GM23338 (cell line): ENCODE measurements at places on chromosomes 4 and X.
A peak's percentile ranks its signal among the peaks of the same experiment; 100 is the strongest.

DNA sequence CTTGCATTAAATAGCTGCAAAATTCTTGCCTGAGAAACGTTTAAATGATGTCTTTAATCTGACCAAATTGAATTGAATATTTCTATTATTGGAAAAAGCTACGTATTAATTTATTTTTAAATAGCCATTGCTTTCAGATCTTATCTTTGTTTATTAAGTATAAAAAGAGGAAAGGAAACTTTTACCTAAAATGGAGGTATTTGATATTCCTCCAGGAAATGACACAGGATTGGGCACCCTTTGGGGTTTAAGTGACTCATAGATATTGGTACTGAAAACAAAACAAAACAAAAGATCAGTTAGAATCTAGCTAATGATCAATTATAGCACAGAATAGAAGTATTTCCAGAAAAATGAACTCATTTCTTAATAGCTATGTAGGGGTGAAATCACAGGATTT is 34.1 kb downstream of the PLS3 start:
- no peak for DNase-seq

GRCh38 chr4:52910115-52910514 is 48.0 kb downstream of the RASL11B start:
- DNase-seq = peak; percentile 25

- DNase-seq = no peak
Observed at GRCh38 chrX:51435101-51435500, 61.3 kb downstream of the NUDT11 start.

GRCh38 chrX:16654093-16654492 is 4.1 kb downstream of the S100G start:
- no peak for DNase-seq

GRCh38 chr4:173264684-173265185 is 69.4 kb downstream of the HMGB2 start:
- peak; percentile 31 for DNase-seq

DNA sequence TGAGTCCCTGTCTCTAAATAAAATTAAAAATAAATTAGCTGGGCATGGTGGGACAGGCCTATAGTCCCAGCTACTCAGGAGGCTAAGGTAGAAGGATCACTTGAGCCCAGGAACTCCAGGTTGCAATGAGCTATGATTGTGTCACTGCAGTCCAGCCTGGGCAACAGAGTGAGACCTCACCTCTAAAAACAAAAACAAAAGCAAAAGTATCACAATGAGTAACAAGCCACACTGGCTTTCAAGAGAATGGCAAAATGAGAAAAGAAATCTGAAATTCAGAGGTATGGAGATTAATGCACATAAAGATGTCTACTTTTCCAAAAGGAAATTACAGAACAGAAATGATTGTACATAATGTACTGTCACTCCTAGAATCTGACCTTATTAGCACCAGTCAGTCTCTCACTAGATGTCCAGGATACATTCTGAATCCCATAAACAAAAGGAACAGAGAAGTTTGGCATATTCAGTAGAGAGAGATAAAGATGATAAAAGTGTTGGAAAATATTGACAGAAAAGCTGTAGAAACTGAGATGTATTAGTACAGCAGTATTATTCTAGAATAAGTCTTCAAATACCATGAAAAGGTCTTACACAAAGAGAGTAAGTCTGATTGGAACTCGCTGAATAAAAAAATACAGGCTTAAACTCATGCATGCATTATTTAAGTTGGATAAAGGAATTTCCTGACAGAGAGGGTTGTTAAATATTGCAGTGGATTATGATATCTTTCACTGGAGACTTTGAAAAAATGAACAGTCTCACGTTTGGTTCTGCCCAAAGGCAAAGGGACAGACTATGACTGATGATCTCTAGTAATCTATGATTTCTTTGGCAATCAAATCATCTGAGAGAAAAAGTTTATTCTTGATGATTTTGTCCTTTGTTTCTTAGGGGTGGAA is 102.5 kb downstream of the SH3RF1 start:
- no peak for DNase-seq

DNA sequence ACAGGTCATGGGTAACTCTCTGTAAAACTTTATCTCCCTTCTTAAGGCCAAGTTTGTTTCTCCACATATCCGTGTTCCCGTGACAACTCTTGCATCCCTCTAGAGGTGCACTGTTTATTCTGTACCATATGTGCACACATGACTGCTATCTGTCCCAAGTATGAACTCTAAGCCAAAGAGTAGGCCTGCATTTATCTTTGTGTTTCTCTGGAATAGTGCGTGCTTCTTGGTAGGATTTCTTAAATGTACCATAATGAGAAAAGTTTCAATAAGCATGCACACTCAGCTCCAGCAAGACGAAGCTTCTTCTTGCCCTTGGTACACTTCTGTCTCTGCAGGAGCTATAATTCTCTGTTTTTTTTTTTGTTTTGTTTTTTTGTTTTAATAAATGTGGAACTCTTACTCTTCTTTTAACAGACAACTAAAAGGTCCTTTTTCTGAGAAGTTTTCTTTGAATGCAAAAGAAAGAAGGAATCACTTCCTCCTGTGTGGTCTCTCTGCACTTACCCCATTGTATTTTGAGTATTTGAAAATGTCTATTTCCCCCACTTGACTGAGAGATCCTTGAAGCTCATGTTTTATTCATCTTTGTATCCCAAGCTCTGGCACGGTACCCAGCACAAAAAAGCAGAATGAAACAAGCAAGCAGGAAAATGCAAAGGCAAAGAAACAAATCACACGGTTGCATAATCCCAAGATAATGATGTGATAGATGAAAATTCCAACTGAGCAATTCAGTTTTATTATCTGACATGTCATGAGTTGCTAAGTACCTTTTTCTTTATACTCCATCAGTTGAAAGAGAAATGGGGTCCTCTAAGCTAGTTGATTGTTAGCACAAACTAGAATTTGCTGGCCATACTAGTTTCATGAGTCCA is 521.9 kb upstream of the BOD1L1 start:
- DNase-seq = no peak

- peak; percentile 67 for DNase-seq
Observed at GRCh38 chr4:154490234-154490582, 1.4 kb downstream of the DCHS2 start.

DNA sequence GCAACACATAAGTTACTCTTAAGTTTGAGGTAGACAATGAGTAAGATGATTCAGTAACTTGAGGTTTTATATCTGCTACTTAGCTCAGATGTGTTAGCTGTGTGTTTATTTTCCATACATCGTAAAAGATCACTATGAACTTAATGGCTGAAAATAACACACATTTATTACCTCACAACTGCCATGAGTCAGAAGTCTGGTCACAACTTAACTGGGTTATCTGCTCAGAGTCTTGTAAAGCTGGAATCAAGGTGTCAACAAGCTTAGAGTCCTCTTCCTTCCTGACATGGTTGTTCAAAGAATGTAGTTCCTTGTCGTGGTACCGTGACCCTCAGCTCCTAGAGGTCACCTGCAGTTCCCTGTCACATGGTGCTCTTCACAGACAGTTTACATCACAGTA is 204.9 kb upstream of the MAGEB2 start:
- DNase-seq = no peak

DNA sequence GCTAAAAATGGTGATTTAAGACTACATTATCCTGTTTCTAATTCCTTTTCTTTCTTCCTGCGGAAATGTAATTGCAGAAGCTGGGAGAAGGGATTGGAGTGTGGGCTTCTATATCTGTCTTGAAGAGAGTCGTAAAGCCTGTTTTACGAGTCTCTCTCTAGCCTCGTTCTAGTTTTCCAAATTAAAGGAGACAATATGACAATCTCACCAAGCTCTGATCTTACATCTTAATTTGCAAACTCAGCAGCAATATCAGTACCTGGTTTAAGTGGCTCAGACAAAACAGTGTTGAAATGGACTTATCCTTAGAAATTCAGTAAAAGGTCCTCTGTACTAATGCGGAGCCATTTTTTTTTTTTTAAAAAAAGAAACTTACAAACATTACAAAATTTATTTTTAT is 349.5 kb upstream of the HAND2 start:
- peak; percentile 6 for DNase-seq

DNA sequence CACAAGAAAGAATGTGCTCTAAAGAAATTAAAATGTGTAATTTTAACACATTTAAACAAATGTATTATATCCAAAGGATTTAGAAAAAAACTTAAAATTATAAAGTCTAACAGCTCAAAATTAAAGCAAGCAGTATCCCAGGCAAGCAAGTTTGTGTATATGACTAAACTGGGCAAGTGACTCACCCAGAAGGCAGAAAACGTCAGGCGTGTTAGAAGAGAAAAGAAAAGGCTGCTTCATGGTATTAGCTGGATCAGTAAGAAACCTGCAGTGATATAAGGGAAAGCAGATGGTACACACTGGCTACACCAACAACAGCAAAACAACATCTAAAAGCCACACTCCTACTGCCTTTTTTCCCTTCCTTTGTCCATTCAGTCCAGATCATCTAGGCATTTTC is 250.6 kb upstream of the NDST3 start:
- no peak for DNase-seq

DNA sequence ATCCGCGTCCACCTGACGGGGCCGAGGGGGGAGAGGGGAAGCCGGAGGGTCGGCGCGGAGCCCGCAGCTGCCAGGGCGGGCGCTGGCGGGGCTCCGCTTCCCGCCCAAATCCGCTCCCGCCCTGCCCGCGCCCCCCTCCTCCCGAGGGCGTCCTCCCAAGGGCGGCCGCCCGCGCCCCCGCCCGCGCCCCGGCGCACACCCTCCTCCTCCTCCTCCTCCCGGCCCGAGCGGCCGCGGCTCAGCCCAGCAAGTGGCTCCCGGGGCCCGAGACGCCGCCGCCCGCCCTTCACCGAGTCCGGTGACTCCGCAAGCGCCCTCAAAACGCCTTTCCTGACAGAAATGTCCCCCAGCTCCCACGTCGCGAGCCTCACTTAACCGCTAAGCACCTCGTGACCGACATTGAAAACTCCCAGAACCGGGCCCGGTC is 487 bp downstream of the HMGB2 start:
- DNase-seq = peak; percentile 58

DNA sequence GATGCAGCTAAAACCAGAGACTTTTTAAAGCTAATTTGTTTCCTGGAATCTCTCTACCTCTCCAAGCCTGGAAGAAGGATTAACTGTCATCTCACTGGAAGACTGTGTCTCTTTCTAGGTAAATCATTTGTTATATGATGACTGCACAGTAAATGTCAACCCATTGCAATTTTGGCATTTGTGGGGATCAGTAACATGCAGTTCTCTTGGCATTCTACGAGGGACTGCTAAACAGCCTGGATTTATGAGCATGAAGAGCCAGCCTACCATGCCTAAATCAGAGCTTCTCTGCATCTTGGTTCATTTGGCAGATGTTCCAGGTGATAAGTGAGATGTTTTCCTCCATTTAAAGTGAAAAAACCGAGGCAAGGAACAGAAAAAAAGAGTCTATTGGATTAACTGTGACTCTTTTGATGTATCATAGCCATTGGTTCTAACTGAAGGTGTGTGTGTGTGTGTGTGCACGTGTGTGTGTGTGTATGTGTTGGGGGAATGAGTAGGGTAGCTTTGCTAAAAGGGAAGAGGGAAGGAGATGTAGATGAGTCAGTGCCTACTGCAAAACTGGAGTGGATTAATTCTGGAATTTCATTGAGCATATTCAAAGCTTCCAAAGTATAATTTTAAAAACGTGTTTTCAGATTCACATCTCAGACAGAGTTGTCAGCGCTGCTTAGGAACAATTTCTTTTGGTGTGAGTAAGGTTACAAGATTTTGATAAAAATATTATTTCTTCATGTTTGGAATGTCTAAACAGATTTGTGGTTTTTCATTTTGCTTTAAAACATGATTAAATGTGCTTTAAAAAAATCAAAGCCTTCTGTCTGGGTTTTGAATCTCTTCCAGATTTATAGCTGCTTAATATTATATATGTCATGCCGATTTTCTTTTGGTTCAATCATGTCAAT is 123.2 kb upstream of the LNX1 start:
- no peak for DNase-seq

DNA sequence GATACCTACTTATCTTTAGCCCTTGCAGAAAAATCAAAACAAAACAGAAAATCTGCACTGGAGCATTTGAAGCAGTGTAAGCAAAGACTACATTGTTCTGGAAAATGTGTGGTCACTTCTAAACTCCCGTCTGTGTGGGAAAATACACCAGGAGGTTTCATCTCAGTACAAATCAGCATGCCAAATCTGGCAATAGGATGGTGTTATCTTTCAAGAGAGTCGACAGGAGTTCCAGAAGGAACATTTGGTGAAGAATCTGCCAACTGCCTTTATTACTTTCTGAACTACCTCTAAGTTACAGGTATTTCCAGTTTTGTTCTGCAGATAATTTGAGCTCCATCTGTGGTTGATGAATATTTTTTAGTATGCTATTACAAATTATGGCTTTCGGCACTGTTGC is 1348.0 kb downstream of the RAPGEF2 start:
- DNase-seq = no peak

- DNase-seq = no peak
Observed at GRCh38 chr4:162682651-162683050, 484.0 kb downstream of the NAF1 start.

GRCh38 chrX:136635235-136635634 is 12.7 kb upstream of the CD40LG start:
- DNase-seq = no peak

DNA sequence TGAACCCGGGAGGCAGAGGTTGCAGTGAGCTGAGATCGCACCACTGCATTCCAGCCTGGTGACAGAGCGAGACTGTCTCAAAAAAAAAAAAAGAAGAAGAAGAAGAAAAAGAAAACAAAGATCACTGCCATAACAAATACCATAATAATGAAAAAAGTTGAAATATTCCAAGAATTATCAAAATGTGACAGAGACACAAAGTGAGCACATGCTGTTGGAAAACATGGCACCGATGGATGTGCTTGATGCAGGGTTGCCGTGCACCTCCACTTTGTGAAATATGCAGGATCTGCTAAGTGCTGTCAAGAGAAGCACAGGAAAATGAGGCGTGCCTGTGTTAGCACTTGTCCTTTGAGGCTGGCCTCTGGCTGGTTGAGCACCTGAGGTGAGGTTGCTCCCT is 133.3 kb downstream of the STK32B start:
- DNase-seq = no peak

DNA sequence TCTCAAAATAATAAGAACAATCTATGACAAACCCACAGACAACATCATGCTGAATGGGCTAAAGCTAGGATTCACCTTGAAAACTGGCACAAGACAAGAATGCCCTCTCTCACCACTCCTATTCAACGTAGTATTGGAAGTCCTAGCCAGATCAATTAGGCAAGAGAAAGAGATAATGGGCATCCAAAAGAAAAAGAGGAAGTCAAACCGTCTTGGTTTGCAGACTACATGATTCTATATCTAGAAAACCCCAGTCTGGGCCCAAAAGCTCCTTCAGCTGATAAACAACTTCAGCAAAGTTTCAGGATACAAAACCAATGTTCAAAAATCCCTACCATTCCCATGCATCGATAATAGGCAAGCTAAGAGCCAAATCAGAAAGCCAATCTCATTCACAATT is 59.0 kb downstream of the CHM start:
- DNase-seq = no peak

DNA sequence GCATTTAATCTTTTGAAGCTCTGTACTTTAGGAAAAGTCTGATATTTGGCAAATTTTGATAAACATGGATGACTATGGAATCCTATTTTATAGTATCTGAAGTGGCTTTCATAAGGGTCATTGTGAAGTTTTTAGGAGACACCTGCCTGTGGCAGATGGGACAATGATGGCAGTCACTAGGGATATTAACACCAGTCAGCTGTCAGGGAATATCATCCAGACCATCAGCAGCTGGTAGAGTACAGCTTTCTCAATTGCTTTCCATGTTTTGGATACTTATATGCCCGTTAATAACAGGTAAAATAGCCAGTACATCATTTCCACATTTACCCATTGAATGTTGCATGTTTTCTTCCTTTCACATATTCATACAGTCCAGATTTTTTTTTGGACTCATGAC is 39.1 kb downstream of the NPNT start:
- no peak for DNase-seq
